ENCODE measurements at places on chromosomes 1 and 21.

DNA sequence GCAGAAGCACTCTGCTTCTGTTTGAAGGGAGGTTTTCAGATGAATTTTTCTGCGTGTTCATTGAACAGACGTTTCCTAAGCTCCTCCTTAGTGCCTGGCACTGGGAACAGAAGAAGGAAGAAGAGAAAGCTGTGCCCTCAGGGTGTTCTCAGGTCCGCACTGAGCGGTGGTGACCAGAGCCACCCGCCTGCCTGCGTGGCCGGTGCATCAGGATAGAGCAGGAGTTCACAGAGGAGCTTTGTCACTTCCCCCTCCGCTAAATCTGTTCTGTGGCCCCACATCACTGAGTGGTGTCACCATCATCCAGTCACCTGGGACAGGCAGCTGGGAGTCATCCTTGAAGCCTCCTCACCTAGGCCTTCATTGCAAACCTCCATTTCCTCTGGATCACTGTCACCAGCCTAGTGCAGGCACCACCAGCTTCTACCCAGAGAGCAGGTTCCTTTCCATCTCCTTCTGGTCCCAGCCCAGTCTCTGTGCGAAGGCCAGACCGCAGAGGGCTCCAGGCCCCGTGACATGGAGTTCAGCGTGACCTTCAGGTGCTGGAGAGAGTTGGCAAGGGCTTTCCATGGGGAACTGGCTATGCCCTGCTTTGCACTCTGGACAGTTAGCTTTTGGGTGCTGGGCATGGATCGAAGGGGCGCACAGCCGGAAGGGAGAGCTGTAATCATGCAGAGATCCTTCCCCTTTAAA is 21.7 kb downstream of the PARK7 start:
- DNase-seq: no peak

- peak; percentile 73 for DNase-seq
Observed at GRCh38 chr1:8629241-8630091, 188.0 kb downstream of the RERE start.

GRCh38 chr1:181044449-181044966 is 10.7 kb downstream of the MR1 start:
- peak; percentile 77 for DNase-seq

DNA sequence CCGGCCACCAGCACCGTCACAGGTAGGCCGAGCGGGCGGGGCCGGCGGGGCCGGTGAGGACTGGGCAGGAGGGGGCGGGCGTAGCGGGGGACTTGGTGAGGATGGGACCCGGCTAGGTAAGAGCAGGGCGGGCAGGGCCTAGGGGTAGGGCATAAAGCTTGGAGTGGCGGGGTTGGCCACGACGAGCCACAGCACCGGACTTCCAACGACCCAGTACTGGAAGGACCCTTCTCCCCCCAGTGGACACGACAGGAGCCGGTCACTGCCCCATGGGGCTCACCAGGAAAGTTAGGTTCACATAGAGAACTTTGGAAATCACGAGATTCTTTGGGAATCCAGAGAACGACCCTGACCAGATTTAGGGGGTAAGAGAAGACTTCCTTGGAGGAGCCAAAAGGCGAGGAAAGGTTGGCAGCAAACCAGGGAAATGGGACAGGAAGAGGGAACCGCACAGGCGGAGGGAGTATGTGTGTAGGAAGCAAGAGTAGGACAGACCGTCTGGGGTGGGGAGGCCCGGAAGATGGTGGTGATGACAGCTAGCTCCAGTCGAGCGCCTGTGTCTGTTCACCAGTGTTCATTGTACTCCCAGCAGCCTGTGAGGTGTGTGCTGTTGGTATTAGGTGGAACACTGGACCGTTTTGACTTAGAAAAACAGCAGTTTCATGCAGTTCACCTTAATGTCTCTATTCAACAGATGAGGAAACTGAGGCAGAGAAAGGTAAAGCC is 20.4 kb downstream of the ZNF362 start:
- DNase-seq: no peak

DNA sequence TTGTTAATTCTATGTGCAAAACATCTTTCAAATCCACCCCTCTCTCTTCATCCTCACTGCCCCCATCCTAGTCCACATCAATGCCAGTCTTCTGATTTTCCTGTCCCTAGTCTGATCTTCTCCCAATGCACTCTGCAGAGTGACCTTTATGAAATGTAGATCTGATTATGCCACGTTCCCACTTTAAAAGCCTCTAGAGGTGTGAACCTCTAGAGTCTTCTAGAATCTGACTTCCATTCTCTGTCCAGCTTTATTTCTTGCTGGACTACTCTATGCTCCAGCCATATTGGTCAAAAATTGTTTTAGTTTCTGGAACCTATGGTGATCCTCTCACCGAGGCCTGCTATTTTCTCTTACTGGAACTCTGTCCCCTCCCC is 32.5 kb downstream of the ZNF648 start:
- no peak for DNase-seq

- no peak for DNase-seq
Observed at GRCh38 chr1:115225993-115226685, 111.9 kb downstream of the NGF start.

DNA sequence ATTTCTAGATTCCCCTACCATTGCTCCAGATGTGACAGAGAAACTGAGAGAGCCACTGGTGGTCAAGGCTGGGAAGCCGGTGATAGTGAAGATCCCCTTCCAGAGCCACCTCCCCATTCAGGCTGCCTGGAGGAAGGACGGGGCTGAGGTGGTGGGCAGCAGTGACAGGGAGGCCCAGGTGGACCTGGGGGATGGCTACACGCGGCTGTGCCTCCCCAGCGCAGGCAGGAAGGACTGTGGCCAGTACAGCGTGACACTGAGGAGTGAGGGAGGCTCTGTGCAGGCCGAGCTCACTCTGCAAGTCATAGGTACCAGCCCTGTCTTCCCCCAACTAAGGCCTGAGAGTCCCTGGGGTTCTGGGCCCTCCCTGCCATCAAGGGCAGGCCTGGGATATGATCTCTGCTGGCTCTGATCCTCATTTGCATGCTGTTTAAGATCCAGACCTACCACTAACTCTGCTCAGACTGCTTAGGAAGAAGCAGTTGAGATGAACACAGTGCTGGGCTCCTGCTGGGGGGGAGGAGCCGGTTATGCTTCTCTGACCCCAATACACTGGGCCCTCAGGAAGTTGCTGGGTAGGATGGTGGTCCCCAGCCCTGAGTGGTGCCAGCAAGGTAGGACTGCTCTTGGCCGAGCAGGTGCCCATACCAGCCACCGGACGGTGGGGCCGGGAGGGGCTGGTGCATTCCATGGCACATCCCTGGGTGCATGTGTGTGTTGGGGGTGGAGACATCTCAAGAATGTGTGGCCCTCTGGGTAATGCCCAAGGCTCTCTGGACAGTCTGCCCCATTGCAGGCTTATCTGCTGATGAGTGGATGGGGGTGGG is 25.1 kb downstream of the IGFN1 start:
- no peak for DNase-seq

GRCh38 chr1:11857164-11857851 is 1.4 kb downstream of the NPPB start:
- no peak for DNase-seq

DNA sequence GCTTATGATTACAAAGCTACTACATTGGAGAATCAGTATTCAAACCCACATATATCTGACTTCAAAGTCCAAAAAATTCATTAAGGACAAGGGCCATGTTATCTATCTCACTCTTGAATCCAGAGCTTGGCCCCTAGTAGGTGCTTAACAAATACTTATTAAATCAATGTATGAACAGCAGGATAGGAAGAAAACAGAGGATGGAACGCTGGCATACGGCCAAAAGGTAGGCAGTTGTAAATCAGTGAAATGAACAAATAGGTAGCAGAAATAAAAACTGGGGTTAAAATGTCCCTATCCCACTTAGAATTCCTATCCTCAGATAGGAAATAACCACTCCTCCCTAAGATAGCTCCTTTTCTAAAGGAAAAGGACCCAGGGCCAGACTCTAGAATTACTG is 2.0 kb downstream of the MRPL24 start:
- no peak for DNase-seq

Data from activated CD4-positive, alpha-beta T cell treated with anti-CD3 and anti-CD28 coated beads, Interleukin-10, Interleukin-2, amounts not matched to agents 100 ng/mL and 50 ng/mL, durations not matched to agents 16 hours and 8 hours (primary cell).